Hair follicle dermal papilla cell (primary cell): ENCODE measurements at places on chromosomes 16 and 17. TPM values are rescaled to one million over a fixed set of nuclear protein-coding genes. Genes with fewer than 3 reads are reported as not detected.

The IGFBP4 gene
- 168 and 230 TPM in 2 replicates for total RNA-seq

The WSCD1 gene
- under 0.01 TPM in 1 of 2 replicates, not detected in the other for total RNA-seq

The SLC38A8 gene
- not detected in 2 replicates for total RNA-seq

The GSE1 gene
- total RNA-seq: 59.7 and 97.5 TPM in 2 replicates

The GAS2L2 gene
- total RNA-seq: not detected in 2 replicates

The EFCAB3 gene
- not detected in 2 replicates for total RNA-seq

The NPIPB2 gene
- total RNA-seq: 2.8 and 3.6 TPM in 2 replicates

The PIK3R6 gene
- total RNA-seq: not detected in 2 replicates

The RPS15A gene
- total RNA-seq: 598 and 1,043 TPM in 2 replicates

The SNAI3 gene
- 0.12 TPM in 1 of 2 replicates, not detected in the other for total RNA-seq

The SLC47A1 gene
- total RNA-seq: 4.3 and 5.2 TPM in 2 replicates

The MYH11 gene
- 0.36 and 0.49 TPM in 2 replicates for total RNA-seq

The KRTAP4-3 gene
- total RNA-seq: not detected in 2 replicates

The UMOD gene
- total RNA-seq: not detected in 2 replicates

The ZNF423 gene
- total RNA-seq: 1.6 and 2.4 TPM in 2 replicates

The SDF2 gene
- total RNA-seq: 35.2 and 39.1 TPM in 2 replicates

The NUPR1 gene
- 25.2 and 49.5 TPM in 2 replicates for total RNA-seq

The ITGA2B gene
- total RNA-seq: 0.36 and 0.49 TPM in 2 replicates

The FBXO39 gene
- 0.97 TPM in 1 of 2 replicates, not detected in the other for total RNA-seq

The KRTAP3-2 gene
- total RNA-seq: not detected in 2 replicates

The CD300E gene
- not detected in 2 replicates for total RNA-seq

The ZNF205 gene
- total RNA-seq: 19.8 and 21.1 TPM in 2 replicates

The SOCS1 gene
- total RNA-seq: 2.8 and 5.2 TPM in 2 replicates

The KCNG4 gene
- total RNA-seq: not detected in 2 replicates
